ENCODE measurements at places on chromosomes 1 and 21.

- no peak for DNase-seq
Measured at GRCh38 chr1:203444171-203444576, 31.4 kb upstream of the PRELP start.

- DNase-seq: no peak
Measured at GRCh38 chr21:33113131-33113530, 43.2 kb downstream of the OLIG1 start.

- DNase-seq: no peak
Measured at GRCh38 chr1:15351310-15351709, 58.4 kb upstream of the EFHD2 start.

DNA sequence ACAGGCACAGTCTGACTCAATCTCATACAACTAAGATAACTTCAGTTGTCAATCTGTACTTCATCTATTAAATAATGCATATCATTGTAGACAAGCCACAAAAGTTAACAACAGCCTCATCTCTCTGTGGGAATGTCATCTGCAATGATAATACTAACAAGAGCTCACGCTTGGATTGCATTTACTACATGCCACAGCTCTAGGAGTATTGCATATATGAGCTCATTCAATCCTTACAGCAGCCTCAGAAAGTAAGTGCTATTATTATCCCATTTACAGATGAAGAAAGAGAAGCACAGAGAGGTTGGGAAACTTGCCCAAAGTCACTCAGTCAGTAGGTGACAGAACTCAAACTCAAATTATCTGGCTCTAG, 105.7 kb upstream of the GUCA2B start:
- DNase-seq: no peak

- DNase-seq: no peak
Measured at GRCh38 chr1:65059930-65060538, 88.0 kb upstream of the AK4 start.

GRCh38 chr1:205961405-205961804, 18.1 kb upstream of the SLC26A9 start:
- no peak for DNase-seq

- no peak for DNase-seq
Measured at GRCh38 chr1:159955456-159955855, 1.4 kb upstream of the SLAMF9 start.

GRCh38 chr1:206951318-206952100, 5.2 kb upstream of the PIGR start:
- no peak for DNase-seq

GRCh38 chr1:54588377-54588776, 34.9 kb downstream of the FAM151A start:
- DNase-seq: no peak

DNA sequence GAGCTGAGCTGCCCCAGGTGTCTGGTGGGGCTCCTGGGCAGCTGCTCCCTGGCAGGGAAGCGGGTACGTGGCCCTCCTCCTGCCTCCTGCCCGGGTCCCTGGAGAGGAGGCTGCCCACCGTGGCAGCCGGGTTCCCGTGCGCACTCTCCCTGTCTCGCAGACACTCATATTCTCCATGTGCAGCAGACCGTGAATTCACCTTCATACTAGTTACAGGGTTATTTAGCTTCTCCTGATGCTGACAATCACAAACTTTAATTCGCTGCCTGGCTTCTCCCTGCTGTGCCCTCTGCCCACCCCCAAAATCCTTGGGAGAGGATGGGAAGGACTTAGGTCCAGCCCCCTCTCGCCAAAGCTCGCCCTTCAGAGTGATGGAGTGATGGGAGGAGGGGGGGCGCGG, 95.3 kb downstream of the CASZ1 start:
- no peak for DNase-seq

GRCh38 chr1:32725615-32725982, 23.0 kb upstream of the SYNC start:
- no peak for DNase-seq

DNA sequence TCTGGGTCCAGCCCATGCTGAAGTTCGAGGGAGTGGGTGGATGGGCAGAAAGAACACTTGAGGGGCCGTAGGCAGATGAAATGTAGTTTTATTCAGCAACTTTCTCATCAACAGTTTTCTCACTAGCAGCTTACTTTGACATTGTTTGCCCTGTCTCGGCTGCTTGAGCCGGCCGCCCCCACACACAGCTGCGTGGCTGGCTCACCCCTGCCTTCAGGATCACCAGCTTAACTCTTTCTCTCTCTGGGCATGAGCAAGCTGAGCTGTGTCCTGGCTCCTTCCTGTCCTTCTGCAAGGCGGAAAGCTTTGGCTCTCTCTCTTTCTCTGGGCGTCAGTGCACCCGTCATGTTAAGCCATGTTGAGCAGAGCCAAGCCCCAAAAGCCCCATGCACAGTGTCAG, 104.4 kb upstream of the GNG12 start:
- DNase-seq: no peak

DNA sequence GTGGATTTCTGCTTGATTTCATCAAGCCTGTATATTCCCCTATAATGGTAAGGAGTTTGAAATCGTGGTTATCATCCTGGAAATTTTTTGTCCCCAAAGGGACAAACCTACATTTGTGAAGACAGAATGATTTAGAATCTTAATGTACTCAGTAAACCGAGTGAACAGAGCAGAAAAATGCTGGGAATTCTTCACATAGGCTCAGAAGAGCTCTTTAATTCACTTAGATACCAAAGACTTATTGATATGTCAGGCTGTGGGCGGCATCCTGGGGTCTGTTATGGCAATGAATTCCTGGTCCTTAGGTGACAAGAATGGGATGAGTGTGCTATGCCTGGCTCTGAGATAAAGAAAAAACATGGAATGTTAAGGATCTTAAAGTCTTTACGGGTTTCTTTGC, 74.9 kb downstream of the ROR1 start:
- no peak for DNase-seq

DNA sequence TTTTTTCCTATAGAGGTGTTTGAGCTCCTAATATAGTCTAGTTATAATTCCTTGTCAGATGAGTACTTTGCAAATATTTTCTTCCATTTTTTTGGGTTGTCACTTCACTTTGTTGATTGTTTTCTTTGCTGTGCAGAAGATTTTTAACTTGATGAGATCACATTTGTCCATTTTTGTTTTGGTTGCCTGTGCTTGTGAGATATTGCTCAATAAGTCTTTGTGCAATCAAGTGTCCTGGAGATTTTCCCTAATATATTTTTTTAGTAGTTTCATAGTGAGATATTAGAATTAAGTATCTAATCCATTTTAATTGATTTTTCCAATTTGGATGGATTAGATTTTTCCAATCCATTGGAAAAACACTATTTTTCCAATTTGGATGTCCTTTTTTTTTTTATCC, 1395.5 kb downstream of the PLA2G4A start:
- no peak for DNase-seq

- no peak for DNase-seq
Measured at GRCh38 chr1:175530183-175530582, 213.2 kb downstream of the TNR start.

- DNase-seq: no peak
Measured at GRCh38 chr1:238652346-238652968, 733.9 kb upstream of the CHRM3 start.

DNA sequence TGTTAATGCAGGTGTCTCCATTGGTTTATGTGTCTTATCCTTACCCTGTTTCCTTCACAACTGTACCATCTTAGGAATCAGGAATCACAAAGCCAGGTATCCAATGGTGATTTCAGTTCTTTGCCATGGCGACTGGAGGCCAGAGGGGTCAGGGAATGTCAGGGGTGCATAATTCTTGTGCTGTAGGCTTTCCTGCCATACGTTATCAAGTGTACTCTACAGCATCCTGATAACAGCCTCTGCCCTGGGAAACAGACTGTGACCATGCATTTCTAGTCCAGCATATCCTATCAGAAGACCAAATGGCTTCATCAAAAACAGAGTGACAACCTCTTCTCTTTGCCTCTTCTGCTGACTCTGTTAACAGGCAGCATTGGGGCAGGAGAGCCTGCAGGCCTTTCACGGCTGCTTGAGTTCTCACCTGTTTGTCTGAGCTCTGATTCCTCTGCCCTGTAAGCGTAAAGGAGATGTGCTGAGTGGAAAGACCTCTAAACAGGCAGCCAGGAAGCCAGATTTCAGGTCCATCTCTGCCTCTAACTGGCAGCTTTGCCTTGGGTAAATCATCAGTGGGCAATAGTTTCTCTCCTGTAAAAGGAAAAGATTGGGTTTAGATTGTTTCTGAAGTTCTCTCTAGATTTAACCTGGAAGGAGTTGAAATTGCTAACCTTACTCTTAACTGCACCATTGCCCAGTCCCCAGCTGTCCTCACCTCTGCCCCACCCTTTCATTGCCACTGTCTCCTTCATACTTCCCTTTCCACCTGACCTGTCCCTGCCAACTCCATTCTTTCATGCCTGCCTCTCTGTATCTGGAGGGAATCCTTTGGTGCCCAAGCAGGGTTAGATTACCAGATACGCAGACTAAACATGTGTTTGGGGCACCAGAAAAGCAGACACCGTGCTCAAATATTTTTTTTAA, 80.2 kb downstream of the LRRC8D start:
- no peak for DNase-seq

- no peak for DNase-seq
Measured at GRCh38 chr1:223068900-223069665, 74.0 kb downstream of the TLR5 start.

GRCh38 chr21:31078796-31079195, 40.5 kb upstream of the KRTAP19-8 start:
- no peak for DNase-seq

GRCh38 chr1:204854286-204854685, 16.4 kb upstream of the NFASC start:
- DNase-seq: no peak

DNA sequence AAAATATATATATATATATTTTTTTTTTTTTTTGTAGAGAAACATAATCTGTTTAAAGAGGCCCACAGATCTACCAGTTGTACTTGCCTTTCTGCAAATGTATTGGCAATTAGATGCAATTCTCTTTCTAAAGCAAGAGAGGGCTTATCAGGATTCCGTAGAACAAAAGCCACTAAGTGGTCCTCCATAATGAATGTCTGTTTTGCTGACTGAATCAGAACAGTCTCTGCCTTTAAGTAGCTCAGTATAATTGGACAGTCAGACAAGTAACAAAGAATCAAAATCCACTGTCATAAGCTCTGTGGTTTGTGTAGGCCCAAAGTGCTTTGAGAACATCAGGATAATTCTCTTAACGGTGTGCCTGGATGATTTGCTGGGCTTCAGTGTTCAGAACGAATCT, 17.3 kb downstream of the SARS1 start:
- no peak for DNase-seq

DNA sequence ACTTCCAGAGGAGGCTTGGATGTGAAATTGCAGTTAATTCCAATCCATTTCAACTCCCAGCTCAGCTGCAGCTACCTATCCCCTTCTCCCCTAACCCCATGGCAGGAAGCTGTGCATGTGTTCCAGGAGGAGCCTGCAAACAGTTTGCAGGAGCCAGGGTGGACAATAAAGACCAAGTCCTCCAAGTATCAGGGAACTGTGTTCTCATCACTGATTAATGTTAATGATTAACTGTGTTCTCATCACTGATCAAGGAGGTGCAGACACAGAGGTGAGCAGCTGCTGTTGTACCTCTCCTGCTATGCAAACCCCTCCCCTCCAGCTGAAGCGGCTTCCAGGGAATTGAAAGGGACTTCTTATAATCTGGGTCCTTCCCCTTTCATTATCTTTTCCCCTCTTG, 19.2 kb downstream of the CLDN19 start:
- no peak for DNase-seq

DNA sequence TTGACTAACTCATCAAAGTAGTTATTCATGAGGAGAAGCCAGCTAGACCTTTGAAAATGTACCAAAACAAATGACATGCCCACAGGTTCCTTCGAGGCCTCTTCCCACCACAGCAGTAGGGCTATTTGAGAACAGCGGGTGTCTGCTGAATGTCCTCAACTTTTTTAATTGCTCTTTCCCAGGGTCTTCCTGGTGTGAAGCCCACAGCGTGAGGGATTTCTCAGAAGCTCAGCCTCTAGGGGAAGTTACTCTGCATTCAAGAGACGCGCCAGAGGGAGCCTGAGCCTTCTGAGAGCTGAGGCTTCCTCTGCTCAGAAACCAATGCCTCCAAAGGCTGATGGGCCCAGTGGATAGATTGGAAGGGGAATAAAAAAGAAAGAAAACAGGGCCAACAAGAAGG, 153.6 kb downstream of the OLFM3 start:
- no peak for DNase-seq

DNA sequence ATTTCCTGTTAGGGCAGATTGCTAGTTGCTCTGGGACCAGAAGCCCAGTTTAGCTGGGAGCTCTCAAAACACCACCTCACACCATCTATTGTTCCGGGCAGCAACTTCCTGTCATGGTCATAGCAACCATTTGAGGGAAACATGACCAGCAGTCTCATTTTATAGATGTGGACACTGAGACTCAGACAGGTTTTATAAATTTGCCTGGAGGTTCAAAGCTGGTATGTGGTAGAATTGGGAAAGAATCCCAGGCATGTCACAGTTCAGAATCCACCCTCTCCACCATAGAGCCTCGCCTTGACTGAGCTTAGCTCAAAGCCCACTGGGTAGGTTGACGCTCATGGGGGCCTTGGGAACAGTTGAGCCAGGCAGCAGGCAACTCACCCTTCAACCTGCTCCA, 14.0 kb upstream of the TRIM67 start:
- DNase-seq: no peak

DNA sequence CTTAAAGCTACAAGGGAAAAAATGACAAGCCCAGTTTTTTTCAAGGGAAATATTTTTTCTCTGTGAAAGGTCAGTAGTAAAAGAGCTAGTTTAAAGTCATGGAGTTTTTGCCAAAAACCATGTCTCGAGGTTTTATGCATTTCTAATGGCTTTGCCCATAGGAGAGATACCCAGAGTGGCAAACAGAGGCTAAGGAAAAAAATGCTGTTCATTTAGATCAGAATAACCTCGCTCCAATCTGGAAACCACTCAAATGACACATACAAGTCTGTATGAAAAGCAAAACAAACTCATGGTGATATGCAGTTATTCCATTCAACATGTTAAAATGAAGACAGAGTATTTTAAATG, 36.9 kb upstream of the EDEM3 start:
- DNase-seq: no peak

- DNase-seq: peak; percentile 72
Measured at GRCh38 chr1:26838474-26839338, 12.2 kb downstream of the ZDHHC18 start.

DNA sequence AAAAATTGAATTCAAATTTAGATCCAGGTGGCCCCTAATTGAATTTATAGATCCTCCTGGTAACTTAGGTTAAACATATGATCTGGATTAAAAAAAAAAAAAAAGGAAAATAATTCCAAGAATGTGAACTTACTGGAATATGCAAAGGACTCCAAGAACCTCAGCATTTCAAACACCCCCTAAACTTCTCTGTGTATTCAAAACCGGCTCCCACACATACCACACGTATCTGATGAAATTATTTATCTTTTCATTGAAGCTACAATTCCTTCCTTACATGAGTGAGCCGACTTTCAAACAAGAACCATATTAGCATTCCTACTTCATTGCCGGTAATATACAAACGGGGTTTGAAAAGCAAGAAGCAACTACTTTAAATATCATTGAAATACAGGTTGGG, 61.4 kb upstream of the FMN2 start:
- no peak for DNase-seq

GRCh38 chr1:160868141-160868540, 5.5 kb upstream of the CD244 start:
- DNase-seq: no peak

Measured in T-helper 17 cell (primary cell).